Activated CD4-positive, alpha-beta T cell treated with anti-CD3 and anti-CD28 coated beads, Interleukin-2, amount 50 U/mL, for 48 hours (primary cell): ENCODE measurements at places on chromosomes 1 and 21.
A peak's percentile ranks its signal among the peaks of the same experiment; 100 is the strongest.

- DNase-seq, result no peak
These were observed 39.1 kb upstream of the FOXO6 start for GRCh38 chr1:41322101-41322661.

- DNase-seq, result peak; percentile 75
These were observed 46.3 kb downstream of the GPA33 start for GRCh38 chr1:167043752-167044488.

- no peak for DNase-seq
These were observed 426.7 kb downstream of the RWDD3 start for GRCh38 chr1:95660736-95661135.

GRCh38 chr1:104295511-104295910 is 545.8 kb downstream of the AMY1C start:
- no peak for DNase-seq

- DNase-seq, result no peak
These were observed 670.7 kb upstream of the CXADR start for GRCh38 chr21:16841975-16842695.

- DNase-seq, result peak; percentile 81
These were observed 130.3 kb upstream of the DPYD start for GRCh38 chr1:98051065-98051675.

DNA sequence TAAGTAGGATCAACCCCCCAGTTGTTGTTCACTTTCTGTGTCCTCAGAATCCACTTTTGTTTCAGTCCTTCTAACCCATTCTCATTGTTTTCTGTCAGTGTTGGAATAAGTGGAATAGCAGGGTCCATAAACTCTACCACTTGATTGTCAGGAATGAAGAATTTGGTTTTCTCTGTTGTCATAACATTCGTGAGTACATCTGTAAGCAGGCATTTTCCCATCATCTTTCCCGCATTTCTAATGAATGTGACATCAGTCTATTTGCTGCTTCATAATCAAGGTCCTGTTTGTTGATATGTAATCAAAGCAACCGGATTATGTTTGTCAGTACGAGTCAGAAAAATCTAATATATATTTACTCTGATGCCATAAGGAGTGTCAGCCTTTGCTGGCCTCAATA is 147.1 kb downstream of the KIF26B start:
- DNase-seq, result no peak

DNA sequence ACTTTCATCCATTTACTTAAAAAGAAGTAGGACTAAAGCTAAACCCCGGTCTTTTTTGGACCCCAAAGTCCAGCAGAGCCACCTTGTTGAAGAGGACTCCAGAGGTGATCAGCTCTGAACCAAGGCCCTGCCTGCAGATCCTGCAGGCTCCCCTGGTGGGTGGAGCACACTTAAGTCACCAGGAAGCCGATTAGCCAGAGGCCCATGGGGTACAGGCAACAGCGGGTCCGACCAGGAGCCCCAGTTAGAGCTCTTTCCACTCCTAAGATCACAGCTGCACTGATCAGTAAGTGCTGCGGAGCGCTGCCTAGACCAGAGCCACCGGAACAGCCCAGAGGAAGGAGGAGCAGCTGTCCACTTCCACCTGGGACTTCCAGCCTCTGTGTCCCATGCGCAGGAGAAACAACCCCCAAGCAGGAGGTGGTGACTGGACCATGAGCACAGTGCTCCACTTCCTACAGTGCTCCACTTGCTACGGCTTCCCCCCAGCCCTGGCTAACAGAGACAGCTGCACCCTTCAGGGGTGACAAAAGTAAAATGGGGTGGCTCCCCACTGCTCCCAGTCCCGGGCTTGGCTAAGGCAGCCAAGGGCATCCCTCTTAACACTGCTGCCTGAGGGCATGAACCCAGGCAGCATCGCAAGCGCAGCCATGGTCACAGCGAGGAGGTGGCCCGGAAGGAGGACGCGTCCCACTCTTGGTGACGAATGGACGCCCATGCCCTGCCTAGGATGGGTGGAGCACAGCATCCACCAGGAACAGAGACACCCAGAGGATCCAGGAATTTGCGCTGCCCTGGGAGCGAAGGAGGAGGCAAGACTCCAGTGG is 58.0 kb downstream of the NPHP4 start:
- no peak for DNase-seq

DNA sequence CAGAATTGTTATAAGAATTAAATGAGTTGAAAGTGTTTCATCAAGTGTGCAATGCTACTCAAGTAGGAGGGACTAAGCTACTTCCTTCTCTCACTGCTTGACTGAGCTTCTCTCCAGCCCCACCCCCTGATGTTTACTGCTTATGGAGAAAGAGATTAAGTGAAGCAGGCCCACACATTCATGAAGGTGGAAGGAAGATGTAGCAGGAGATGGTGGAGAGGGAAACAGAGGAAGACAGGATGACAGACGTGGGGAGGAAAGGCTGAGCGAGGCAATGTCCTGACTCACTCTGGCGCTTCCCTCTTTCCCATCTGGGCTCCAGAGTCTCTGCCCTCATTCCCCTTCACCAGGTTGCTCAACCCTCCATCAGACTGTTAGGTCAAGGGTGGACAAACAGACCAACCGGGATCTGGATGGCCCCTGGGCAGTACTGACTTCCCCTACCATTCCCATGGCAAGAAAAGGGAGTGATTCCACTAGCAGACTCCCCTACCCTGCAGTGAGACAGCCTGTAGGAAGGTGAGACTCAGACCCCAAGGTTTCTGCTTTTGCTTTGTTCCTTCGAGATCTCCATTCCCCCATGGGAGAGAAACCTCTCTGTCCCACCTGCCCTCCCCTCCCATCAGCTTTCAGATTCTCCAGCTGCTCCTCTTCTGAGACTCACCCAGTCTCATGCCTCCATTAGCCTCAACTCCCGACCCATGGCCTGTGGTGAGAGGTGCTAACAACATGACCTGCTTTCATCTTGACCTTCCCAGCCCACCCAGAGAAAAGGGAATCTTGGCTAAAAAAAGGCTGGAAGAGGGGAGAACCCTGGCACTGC is 3.1 kb upstream of the ARHGEF2 start:
- DNase-seq, result no peak

DNA sequence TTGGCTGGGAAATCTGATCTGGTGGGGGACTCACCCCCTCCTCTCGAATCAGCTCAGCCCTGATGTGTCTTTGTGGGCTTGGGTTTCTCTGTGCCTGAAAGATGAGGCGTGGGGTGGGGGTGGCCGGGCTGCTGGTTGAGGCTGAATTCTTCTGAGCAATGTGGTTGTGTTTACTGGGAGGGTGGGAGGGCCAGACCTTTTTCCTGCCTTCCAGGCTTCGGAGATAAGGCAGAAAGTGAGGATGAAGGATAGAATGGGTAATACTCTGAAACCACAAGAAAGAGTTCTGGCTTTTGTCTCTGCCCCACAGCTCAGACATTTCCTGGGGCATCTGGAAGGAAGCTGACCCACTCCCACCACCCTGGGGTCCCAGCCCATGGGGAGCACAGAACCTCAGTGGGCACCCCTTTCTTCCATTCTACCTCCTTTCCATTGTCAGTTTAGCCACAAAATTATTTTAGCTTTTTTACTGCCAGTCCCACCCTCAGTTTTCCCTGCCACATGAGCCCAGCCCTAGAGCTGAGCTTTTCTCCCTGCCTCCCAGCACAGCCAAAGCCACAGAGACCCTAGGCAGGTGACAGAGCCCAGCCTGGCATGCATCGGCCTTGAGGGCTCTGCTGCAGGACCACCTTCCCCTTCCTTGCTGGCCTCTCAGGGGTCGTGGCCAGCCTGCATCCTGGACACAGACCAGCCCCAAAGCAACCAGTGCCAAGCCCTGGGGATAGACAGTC is 11.2 kb downstream of the ALX3 start:
- DNase-seq, result no peak

DNA sequence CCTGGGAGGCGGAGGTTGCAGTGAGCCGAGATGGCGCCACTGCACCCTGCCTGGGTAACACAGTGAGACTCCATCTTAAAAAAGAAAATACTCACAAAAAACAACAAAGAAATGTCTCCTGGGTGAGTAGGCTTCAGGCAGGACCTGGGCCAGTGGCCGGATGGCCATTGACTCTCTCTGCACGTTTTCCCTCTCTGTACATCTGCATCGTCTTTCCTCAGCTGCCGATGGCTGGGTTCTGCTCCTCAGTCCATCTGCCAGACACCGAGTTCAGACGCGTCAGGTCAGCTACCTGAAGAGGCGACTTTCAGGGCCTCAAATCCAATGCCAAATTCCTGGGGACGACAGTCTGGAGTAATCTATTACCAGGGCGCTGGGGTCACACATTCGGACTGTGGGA is 199.3 kb downstream of the CAMTA1 start:
- DNase-seq, result no peak
